Progenitor cell of endocrine pancreas (in vitro differentiated cells): ENCODE measurements at places on chromosomes 2 and 18.
A peak's percentile ranks its signal among the peaks of the same experiment; 100 is the strongest.

GRCh38 chr2:118665784-118666529 lies 181.5 kb downstream of the EN1 start:
- no peak for DNase-seq

DNA sequence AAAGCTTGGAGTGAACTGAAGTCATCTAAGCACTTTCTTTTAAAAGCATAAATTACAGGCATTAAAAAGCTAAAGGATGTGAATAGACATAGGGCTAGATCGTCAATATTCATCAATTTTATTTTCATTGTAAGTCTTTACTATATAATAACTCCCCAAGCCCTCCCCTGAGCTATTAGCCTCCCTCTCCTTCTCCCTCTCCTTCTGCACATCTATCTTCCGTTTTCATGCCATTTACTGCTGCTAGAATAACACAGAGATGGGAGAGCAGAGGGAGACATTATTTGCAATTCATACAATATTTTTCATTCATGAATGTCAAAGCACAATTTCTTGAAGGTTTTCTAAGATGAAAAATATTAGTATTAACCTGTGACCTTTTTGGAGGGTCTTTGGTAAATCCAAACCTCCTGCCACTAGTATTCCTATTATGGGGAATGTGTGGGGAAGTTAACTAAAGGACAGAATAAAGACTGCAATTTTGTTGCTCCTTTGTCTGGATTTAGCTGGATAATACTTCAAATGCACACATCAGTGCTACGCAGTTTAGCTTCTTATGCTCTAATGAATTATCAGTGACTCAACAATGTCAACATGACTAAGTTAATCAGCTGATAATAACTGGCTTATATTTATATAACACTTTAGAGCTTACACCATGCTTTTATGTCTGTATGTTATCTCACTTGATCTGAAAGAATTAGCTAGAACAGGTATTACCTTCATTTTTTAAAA lies 28.2 kb upstream of the MFF start:
- no peak for DNase-seq

- DNase-seq = no peak
Observed at GRCh38 chr2:154324601-154325000, 373.9 kb upstream of the KCNJ3 start.

DNA sequence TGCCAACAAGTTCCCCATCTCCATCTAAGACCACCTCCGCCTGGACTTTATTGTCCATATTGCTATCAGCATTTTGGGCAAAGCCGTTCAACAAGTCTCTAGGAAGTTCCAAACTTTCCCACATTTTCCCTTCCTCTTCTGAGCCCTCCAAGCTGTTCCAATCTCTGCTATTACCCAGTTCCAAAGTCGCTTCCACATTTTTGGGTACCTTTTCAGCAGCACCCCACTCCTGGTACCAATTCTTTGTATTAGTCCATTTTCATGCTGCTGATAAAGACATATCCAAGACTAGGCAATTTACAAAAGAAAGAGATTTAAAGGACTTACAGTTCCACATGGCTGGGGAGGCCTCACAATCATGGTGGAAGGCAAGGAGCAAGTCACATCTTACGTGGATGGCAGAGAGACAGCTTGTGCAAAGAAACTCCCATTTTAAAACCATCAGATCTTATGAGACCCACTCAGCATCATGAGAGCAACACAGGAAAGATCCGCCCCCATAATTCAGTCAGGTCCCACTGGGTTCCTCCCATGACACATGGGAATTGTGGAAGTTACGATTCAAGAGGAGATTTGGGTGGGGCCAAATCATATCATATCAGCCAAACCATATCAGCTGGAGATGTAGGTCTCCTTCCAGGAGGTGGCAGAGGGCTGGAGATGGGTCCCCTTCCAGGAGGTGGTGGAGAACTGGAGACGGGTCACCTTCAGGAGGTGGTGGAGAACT lies 19.8 kb upstream of the TXNDC2 start:
- DNase-seq = no peak

DNA sequence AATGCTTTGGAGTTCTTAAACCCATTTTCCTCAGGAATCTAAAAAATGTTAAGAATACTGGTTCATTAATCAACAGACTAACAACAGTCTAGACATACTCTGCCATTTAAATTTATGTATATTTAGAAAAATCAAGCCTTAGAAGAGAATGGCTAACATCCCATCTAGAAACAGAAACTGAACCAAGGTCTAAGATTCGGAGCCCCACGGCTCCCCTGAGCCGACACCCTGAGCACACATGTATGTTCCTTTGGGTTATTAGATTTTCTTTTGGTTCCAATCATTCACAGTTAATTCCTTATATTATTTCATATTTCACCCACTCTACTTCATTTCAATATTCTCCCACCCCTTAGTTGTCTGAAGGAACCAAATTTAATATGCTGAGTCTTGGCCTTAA lies 94.8 kb upstream of the HNRNPA3 start:
- no peak for DNase-seq

DNA sequence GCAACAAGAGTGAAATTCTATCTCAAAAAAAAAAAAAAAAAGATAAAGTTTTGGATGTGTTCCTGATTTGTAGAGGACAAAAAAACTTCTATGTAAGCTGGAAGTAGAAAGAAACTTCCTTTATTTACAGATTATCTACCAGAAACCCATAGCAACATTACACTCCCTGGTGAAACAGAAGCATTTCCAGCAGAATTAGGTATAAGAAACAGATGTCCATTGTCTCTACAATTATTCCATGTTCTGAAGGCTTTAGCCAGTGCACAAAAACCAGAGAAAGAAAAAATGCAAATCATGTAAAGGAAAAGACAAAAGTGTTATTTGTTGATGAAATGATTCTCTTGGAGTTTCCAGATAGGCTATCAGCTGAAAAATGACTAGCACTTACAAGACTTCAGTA lies 4.9 kb downstream of the TUBB6 start:
- DNase-seq = no peak

GRCh38 chr2:24870891-24871705 lies 48.9 kb downstream of the ADCY3 start:
- no peak for DNase-seq

DNA sequence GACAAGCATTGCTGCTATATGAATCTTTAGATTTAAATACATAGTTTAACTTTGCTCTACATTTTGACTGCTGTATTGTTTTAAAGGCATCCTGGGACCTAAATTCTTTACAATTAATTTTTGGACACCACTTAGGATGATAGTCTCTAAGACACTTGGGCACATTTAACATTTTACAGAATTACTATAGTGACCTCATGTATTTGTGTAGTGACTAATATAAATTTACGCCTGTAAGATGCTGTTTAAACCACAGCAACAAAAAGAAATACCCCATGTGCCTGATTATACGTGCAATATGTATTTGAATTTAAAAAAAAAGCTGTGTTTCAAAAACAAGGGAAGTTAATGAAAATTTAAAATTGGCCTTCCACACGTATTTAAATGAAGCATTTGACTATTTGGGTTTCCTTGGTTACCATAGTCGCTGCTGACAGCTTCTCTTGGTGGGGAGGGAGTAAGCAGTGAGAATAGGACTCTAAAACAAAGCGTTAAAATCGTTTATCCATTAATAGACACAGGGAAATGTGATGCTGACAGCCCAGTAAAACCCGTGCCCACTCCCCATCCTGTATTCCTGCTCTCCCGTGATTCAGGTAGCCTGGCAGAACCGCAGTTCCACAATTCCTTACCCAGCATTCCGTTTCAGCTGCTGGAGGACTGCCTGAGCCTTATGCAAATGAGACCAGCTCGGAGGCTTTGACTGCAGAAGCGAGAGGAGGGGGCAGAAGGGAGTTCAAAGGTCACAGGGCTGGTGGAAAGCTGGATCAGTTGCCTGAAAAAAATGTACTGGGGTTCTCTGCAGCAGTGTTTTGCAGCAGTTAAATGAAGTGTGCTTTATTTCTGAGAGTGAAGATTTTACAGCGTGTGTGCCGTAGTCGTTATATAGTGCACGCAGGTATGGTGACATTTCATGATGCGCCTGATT lies 104.3 kb downstream of the CSRNP3 start:
- peak; percentile 53 for DNase-seq

GRCh38 chr18:1511619-1512311 lies 607.1 kb downstream of the ADCYAP1 start:
- no peak for DNase-seq

DNA sequence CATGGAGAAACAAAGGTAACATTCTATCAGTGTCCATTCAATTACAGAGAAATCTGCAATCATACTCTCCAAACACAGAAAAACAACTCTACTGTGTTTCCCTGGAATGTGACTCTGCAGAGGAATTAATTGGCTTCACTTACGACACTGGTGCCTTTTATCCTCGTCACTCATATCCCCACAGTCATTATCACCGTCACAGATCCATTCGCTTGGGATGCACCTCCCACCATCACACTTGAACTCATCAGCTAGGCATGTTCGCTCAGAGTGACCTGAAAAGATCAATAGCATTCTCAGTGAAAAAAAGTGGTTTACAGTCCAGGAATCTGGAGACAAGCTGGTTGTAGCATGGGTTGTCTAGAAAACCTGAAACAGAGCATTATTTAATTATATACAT lies 124.3 kb downstream of the DHRS9 start:
- no peak for DNase-seq

- DNase-seq = no peak
Observed at GRCh38 chr2:8525236-8525581, 156.6 kb upstream of the ID2 start.

- no peak for DNase-seq
Observed at GRCh38 chr2:223086370-223086981, 34.5 kb downstream of the KCNE4 start.

DNA sequence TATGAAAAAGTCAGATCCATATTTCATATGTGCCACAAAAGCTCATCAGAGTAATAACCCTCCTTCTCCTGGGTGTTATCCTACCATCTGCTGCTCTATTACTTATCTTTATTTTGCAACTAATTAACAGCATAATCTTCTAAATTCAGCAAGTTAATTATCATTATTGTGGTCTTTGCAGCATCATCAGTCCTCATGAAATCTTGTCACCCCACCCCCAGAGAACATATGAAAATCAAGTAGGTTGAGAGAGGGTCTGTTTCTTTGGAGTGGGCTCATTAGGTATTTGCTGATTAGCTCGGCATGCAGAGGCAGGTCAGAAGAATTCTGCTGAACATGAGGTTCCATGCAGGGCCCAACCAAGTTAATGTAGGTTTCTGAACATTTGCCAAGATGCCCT lies 64.8 kb downstream of the ATF2 start:
- DNase-seq = no peak

GRCh38 chr2:127847931-127848330 lies 10.0 kb downstream of the POLR2D start:
- no peak for DNase-seq

DNA sequence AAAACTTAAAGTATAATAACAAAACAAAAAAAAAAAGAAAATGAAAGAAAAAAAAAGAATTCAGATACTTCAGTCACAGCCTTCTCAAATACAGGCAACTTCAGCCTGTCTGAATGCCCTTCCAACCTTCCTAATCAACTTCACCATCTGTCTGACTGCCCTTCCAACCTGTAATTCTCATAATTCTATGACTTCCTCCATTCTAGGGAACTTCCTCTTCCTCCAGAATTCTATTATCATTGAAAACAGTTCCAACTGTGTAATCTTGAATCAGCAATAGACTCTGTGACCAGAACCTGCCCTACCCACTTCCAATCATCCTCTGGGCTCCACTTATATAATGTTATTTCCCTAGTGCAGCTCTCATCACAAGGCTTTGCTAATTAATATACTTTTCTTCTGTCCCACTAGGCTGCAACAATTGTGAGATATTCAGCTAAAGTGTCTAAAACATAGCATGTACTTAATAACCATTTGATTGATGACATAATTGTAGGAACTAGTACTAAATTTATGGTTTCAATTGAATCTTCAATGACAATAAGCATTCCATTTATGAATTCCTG lies 127.3 kb downstream of the UPP2 start:
- no peak for DNase-seq

- no peak for DNase-seq
Observed at GRCh38 chr2:218867900-218868299, 8.3 kb downstream of the WNT6 start.

DNA sequence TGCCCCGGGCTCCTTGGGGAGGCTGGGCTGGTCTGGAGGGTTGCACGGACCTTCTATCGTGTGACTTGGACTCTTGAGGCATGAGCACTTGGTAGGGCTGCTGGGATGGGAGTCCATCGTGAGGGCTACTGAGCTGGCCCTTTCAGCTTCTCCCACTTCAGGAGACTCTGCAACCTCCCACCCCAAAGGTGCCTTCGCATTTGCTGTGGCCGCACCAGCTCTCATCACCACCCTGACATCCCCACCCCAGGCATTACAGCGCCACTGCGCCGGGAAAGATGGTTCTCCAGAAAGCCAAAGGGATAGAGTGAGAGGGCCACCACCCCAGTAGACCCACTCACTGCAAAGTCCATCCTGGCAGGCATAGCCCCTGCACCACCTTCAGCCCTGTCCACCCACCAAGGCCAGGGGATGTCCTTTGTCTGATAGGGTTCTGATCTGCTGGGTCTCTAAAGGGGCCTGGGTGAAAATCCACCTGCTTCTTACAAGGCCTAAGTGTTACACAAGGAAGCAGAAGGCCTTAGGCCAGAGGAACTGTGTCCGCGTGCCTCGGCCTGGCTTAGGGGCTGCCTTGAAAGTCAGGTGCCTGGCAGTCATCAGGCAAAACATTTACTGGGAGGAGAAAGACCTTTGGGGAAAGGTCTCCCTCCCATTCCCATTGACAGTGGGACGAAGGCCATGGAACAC lies 5.1 kb downstream of the EHD3 start:
- no peak for DNase-seq

DNA sequence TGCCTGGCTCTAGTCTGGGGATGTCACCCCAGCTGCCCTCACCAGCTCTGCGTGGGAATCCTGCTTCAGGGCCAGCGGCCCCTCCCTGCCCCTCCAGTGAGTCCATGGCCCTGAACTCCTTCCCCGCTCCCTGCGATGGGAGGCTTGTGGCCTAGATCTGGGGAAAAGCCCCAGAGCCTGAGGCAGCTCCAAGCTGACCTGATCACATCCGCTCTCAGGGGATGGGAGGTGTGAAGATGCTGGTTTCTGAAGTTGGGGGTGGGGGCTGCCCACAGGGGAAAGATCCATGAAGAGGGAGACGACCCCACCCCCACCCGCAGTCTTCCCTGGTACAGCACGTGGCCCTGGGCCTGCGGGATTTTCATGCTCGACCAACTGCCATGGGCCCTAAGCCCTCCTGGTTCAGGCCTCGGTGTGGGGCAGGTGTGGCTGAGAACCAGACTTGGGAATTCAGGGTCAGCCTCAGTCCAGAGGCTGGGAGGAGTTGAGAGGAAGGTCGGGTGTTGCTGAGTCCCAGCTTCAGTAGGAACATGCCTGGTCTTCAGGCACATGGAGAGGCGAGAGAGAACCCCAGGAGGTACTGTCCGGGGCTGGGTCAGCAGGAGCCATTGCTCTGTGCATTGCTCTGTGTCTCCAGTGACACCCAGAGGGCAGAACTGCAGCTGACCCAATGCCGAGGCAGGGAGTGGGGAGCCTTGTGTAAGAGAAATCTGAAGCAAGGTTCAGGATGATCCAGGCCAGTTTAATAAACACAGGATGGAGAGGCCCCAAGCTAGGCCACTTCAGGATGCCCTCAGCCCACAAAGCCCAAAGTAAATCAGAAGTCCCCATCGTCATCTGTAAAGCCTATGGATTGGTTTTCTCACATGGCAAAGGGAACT lies 115.1 kb downstream of the CAPN13 start:
- DNase-seq = no peak
